Cortex of kidney (tissue), 1 donor: ENCODE measurements at places on chromosomes 11 and 22.

GRCh38 chr11:70173018-70173417, 30.1 kb upstream of the FADD start:
- no peak for DNase-seq

GRCh38 chr11:108857382-108857781, 192.5 kb downstream of the DDX10 start:
- no peak for DNase-seq

DNA sequence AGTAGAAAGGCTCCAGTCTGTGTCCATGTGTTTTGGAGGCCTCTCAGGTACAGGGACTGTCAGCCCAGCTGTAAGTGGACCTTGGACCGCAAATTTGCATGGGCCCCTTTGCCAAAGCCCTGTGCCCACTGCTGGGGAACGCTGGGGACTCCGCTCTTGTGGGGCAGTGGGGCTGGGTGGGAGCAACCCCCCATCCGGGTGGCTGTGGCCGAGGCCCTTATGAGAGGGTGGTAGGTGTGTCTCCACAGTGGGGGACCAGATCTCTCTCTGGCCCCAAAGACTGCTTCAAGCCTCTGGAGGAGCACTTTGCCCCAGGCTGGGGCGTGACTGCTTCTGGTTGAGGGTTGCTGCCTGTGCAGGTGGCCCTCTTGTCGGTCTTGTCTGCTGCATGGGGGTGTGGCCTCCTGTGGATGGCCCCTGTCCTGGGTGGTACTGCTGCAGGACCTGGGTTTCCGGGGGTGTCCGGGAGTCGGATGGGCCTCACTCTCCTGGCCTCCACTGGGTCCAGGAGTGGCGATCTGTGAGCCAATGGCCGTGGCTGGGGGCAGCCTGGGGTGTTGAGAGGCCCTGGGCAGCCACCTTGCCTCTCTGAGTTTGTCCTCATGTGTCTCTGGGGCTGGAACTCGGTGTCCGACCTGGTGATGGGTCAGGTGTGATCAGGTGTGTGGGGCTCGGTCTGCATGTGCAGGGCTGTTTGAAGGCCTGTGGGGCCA, 15.9 kb downstream of the KCNQ1 start:
- DNase-seq, result no peak

DNA sequence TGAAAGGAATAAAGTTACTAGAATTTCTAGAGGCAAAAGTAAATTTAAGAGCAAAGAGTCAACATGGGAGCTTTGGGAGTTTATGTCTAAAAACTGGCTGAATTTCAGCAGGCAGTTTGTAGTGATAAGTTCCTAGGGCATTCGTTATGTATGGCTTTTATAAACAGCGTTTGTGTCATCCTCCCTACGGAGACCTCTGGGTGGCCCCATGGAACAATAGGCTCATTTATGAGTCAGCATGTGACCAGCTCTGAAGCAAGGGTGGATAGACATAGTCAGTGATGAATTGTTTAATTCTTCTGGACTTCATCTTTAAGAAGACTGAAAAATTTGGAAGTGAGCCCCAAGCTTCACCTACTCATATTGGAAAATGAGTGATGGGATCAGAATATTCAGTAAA, 37.1 kb downstream of the SVIP start:
- no peak for DNase-seq

DNA sequence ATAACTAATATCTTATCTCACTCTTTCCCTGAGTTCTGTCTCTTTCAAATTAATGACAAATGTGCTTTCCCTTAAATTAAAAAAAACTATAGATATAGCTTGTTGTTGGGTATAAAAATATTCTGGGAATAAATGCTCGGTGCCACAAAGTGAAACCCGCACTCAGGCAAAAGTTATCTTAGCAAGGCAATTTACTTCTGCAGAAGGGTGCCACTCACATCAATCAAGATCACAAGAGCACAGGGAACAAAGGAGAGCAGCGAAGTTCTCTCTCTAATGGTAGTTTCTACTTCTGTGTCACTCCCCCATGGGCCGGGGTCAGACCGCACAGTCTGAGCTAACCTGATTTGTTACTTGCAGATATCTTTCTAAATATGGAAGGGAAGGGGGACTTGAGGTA, 4.7 kb upstream of the OR52N2 start:
- no peak for DNase-seq

DNA sequence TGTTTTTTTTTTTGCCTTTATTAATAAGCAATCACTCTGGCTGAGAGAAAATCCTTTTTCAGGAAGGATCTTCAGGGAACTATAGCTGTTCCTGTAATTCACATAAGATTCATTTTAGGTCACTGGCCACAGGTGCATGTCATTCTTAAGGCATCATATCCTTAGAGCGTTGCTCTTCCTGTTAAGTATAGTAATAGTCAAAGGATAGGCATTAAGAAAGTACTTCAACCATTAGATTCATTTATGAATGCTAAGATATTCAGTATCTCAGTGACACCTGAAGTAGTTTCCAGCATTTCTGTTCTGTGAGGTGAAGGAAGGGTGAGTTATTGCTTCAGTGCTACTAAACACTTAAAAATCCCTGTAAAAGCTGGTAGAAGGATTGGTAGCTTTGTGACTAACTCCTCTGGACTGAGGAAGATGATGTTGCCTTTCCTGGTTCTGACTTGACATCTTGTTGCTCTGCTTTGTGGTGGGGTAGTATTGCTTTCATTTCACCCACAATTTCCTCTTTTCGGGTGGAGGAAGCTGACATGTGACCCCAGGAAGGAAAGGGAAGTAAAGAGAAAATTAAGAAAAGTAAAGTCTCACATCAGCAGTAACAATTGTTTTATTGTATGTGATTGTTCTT, 34.7 kb downstream of the RNF169 start:
- DNase-seq, result no peak

- DNase-seq, result no peak
Measured at GRCh38 chr22:44627521-44628139, 74.4 kb upstream of the PRR5 start.

GRCh38 chr22:33018232-33018864, 39.8 kb downstream of the SYN3 start:
- no peak for DNase-seq

GRCh38 chr22:48404801-48405447, 1422.7 kb downstream of the BRD1 start:
- no peak for DNase-seq

- no peak for DNase-seq
Measured at GRCh38 chr11:970319-970871, 44.7 kb downstream of the AP2A2 start.

DNA sequence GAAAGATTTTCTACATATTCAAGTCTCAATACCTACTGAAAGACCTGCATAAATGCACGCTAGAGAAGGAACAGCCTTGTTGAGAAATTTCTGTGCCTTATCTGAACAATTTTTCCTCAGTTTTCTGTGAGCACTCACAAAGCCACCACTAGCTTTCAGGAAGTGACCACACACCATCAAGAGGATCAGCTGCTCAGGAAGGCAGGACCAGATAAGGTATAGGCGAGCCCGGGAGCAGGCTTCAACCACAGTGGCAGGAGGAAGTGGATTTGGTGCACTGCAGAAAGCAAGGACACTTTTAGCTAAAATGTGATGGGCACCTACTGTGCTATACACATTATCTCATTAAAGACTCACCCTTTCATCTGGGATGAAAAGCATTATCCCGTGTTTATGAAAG, 220.8 kb downstream of the RAB38 start:
- no peak for DNase-seq

- no peak for DNase-seq
Measured at GRCh38 chr11:47668665-47669064, 26.3 kb upstream of the MTCH2 start.

DNA sequence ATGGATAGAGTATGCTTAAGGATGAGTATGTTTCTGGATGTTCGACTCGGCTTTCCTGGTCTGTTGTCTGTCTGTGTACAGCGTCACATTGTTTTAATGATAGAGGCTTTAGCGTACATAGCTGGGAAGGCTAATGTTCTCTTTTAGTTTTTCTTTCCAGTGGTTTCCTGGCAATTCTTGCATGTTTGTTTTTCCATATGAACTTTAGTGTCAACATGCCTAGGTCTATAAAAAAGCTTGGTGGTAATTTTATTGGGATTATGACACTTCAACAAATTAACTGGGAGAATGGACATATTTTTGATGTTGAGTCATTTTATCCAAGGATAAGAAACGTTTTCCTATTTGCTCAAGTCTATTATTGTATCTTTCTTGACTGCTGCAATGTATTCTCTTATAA, 17.6 kb downstream of the F2 start:
- no peak for DNase-seq

GRCh38 chr11:119809346-119809745, 80.3 kb upstream of the NECTIN1 start:
- DNase-seq, result no peak

- DNase-seq, result no peak
Measured at GRCh38 chr22:20018001-20018400, 1.4 kb upstream of the ARVCF start.

GRCh38 chr11:113549611-113550578, 74.7 kb upstream of the DRD2 start:
- DNase-seq, result no peak

- no peak for DNase-seq
Measured at GRCh38 chr22:27489178-27489675, 312.3 kb downstream of the MN1 start.

GRCh38 chr11:64369440-64370421, 10.8 kb downstream of the RPS6KA4 start:
- DNase-seq, result no peak

- no peak for DNase-seq
Measured at GRCh38 chr22:46273432-46274148, 5.8 kb downstream of the TTC38 start.

GRCh38 chr22:19289475-19290161, 1.9 kb downstream of the CLTCL1 start:
- no peak for DNase-seq

- DNase-seq, result no peak
Measured at GRCh38 chr11:68164437-68164836, 43.2 kb upstream of the CHKA start.

- DNase-seq, result no peak
Measured at GRCh38 chr11:69489031-69489745, 7.7 kb downstream of the LINC01488 start.

DNA sequence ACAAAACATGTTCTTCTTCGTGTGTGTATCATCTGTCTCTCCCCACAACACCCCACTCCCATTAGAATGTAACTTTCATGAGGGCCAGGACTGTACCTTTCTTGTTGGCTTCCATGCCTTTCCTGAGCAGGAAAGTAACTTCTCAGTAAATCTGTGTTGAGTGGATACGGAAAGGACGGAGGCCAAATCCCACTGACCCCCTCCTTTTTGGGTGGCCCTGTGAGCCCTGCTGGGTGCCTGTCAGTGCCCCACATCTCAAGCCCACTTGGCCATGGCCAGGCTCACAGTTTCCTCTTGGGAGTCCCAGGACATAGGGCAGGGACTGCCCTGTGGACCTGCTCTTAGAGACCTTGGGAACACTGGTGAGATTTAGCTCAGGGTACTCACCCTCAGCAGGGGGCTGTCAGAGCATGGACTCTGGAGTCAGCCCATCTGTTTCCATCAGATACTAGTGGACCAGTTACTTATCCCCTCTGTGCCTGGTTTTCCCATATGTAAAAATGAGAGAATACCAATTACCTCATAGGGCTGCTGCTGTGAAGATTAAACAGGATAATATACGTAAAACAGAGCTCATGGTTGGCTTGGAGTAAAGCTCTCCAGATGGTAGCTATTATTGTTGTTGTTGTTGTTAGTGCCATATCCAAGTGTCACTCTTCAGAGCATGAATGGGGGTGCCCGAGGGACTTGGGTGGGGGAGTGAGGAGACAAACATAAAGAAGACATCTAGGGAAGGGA, 1.0 kb upstream of the C11orf96 start:
- no peak for DNase-seq
